ENCODE measurements at places on chromosomes 4 and X.

DNA sequence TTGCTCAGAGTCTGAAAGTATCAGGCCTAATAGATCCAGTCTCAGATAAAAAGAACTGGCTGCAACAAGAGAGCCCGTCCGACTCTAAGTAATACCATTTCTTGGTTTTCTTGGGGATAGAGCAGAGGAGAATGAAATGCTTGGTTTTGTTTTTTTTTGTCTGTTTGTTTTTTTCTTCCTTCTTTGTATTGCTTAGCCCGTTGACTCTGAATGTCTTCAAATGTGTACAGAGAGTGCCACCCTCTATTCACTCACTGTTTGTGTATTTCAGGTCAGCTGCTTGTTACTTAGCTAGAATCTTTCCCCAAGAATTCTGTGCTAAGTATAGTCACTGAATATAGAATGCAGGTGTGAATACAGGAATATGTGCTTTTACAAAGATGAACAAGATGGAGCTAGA is 5.7 kb upstream of the TMEM156 start:
- DNase-seq = no peak

- DNase-seq = no peak
Measured at GRCh38 chr4:172850838-172851237, 317.8 kb upstream of the GALNT7 start.

- DNase-seq = no peak
Measured at GRCh38 chr4:110268790-110269189, 70.4 kb upstream of the ELOVL6 start.

DNA sequence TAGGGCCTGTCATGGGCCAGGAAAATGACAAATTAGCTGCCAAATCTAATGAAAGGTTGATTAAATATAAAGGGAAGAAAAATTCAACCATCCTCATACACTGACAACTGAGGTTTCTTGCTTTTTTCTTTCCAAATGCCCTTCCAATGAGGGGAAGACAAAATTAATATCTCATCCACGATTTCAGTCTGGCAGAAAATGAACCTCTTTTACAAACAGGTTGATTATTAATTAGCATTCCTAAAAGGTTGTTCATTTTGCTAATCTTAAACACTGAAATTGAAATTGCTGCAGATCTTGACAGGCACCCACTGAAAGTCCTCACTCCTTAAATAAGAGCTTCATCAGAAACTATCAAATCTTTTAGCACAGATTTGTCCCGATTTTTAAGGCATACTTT is 45.5 kb downstream of the NPFFR2 start:
- DNase-seq = no peak

- no peak for DNase-seq
Measured at GRCh38 chrX:13774696-13775095, 40.1 kb downstream of the OFD1 start.

All from HuH-7 (cell line).